Left colon (tissue), 2 donors: ENCODE measurements at places on chromosomes 7 and 10. TPM values are rescaled to one million over a fixed set of nuclear protein-coding genes. Genes with fewer than 3 reads are reported as not detected.

Gene SPDYE1
- total RNA-seq, result not detected

Gene TUBAL3
- 53.9 TPM for total RNA-seq

Gene LOXL4
- total RNA-seq, result 0.34 TPM

Gene TBC1D12
- 15.0 TPM for total RNA-seq

Gene H2BK1
- total RNA-seq, result not detected

Gene SPDYE16
- 0.12 TPM for total RNA-seq

Gene ITGB1
- total RNA-seq, result 331 TPM

Gene UTF1
- not detected for total RNA-seq

DNA sequence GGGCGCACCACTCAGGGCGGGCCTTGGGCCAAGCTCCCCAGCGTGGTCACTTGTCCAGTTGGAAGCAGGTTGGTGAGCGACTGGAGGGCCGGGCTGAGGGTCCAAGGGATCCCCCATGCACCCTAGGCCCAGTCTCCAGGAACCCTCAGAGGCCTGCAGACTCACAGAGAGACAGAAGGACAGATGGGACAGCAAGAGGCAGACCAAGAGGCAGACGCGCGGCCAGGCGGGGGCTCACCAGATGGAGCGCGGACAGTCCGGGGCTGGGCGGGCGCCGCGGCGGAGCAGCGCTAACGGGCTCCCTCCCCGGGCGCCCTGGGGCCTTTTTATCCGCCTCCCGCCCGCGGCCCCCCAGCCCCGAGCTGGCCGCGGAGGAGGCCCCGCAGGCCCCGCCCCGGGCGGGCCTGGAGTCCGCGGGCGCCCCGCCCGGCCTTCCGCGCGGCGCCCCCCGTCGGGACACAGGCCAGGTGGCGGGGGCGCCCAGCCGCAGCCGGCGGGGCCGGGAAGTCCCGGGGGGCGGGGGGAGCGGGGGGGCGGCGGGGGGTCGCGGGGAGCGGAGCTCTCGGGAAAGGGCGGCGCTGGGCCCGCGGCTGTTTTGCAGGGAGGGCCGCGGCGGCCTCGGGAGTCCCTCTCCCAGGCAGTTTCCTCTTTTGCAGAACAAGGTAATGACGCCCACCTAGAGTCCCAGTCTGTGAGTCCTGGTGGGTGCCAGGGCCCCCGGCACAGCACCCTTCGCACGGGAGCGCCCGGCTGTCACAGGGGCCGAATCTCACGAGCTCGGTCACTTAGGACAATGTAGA, at the start of gene LOXL4:
Gene LOXL4 (minus strand): TSS at position 301 of the 800 bp plus-strand sequence. CDS start 5,175 bp downstream, outside the sequence.
- DNase-seq, result no peak

DNA sequence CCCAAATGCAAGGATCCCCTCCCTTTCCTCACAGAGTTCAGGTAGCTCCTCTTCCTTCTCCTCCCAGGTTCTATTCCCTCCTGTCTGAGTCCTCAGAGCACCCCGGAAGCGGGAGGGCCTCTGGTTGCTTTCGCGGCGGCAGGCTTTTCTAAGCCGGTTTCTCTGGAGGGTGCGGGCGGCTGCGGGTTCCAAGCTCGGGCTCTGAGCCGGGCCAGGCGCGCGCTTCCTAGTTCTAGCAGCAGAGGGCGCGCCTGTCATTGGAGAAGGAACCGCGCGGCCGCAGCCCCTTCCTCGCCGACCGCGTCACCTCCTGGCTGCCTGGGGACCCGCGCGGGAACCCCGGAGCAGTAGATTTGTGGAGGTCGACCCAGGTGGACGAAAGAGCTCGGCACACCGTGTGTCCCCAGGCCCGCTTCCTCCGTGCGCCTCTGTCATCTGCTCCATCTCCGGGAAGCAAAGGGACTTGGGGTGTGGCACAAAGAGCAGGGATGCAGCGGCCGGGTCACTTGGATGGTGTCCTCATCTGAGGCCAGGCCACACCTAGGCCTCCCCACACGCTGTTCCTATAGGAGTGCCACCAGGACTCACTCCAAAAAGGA, 389.0 kb upstream of the PODXL start:
- peak; percentile 55 for DNase-seq

GRCh38 chr7:49483142-49483541, 290.3 kb upstream of the VWC2 start:
- peak; percentile 24 for DNase-seq

DNA sequence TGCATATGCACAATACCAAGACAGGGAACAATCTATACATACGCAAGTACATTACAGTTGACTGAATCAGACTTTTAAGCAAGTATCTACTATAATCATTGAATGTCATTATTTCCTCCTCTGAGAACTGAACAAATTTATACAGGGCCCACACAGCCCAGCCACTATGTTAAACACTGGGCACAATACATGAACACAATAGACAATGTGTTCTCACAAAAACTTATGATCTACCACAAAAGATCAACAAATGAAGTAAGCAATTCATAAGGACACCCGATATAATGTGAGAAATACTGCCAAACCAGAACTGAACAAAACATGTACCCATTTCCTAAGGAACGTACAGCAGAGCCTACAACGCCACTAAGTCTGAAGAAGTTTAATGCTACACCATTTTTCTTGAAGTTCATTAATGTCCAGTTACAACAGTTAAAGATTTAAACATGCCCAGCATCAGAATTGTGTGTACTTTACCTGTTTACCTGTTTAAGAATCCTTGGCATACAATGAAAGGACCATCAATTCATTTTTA, 31.5 kb downstream of the SHTN1 start:
- DNase-seq, result no peak

DNA sequence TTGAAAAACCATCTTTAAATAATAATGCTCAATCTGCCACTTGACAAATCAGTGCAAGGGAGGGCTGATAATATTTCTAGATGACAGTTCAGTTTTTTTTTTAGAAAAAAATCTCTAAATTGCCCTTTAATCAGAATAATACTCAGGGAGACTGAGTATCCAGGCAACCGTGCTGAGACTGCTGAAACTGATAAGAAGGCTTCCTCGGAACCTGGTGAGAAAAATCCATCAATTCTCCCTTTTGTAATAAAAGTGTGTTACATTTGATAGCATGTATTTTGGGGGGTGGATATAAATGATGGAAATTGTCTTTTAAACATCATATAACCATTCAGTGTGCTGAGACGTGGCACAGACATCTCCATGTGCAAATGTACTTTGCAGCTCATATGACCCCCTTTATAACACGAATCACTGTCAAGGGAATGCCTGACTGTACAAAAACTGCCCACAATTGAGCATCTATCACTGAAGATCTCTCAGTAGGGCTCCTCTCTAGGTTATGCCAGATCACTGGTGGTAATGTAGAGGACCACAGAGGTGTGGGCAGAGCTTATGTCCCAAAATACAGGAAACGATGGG, 491.1 kb upstream of the ADARB2 start:
- DNase-seq, result no peak

DNA sequence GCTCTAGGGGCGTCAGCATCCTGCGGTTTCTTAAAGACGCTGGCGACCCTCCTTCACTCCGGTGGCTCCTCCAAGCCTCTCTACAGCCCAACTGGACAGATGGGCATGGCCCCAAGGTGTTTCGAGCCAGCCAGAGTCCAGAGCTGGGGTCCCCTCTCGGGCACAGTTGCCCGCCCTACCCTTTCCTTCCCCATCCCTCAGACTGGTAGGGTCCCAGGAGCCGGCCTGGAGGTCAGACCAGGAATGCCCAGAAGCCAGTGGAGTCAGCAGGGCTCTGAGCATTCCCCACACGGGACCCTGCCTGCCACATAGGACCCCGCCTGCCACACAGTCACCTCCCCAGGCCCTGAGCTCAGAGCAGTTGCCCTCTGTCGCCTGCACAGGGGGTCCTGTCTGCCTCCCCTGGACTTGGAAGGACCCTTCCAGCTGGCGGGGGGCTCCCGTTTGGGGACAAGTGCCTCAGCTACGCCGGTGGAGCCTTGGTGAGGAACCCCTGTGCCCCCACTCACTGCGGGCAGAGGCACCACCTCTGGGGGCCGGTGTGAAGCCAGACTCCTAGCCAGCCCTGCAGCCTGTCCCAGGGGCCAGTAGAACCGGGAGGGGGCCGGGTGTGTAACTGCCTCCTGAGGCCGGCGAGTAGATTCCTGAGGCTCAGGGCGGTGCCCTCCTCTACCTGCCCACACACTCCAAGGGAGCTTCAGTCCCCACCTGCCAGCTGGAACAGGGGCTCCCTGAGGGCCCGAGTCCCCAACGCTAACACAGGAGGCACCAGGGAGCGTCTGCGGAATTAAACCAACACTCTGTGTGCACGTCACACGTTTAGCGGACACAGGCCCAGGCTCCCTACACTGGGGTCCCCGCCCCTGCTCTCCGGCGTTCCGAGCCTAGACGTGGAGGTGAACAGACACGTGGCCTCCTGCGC, 19.4 kb upstream of the PDGFA start:
- peak; percentile 68 for DNase-seq

- no peak for DNase-seq
These were observed 70.0 kb upstream of the ZMIZ2 start for GRCh38 chr7:44678471-44679179.

- DNase-seq, result no peak
These were observed 26.8 kb upstream of the C10orf53 start for GRCh38 chr10:49652421-49653272.

DNA sequence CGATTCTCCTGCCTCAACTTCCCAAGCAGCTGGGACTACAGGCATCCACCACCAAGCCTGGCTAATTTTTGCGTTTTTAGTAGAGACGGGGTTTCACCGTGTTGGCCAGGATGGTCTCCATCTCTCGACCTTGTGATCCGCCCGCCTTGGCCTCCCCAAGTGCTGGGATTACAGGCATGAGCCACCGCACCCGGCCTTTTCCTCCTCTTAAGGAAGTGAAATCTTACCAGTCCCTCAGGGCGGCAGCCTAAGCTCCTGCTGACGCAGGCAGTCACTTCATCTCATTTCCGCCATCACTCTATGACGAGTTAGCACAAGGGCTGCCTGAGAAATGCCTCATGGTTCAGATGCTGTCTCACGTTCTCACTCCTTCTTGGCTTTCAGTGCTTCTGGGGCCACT, 246.0 kb upstream of the SHH start:
- no peak for DNase-seq

- no peak for DNase-seq
These were observed 170.6 kb downstream of the PRKG1 start for GRCh38 chr10:51244748-51245490.

GRCh38 chr7:107967420-107967819, 35.5 kb downstream of the LAMB1 start:
- DNase-seq, result no peak

DNA sequence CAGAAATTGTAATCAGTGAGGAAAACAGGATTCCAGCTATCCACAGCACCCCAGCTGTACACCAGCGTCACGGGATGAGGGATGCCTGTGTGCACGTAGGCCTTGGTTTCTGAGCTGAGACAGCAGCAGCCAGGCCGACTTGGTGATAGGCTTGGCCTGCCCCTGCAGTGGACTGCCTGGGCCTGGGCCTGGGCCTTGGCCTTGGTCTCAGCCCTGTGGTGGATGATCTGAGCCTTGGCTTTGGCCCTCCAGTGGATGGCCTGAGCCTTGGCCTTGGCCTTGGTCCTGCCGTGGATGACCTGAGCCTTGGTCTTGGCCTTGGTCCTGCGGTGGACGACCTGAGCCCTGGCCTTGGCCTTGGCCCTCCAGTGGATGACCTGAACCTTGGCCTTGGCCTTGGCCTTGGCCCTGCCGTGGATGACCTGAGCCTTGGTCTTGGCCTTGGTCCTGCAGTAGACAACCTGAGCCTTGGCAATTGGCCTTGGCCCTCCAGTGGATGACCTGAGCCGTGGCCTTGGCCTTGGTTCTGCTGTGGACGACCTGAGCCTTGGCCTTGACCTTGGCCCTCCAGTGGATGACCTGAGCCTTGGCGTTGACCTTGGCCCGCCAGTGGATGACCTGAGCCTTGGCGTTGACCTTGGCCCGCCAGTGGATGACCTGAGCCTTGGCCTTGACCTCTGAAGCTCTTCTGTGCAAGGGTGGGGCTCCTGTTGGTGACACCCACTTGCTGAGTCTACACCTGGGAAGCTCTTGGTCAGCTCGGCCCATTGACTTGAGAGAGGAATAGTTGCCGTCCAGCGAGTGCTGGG, 93.8 kb downstream of the CUX1 start:
- DNase-seq, result no peak

DNA sequence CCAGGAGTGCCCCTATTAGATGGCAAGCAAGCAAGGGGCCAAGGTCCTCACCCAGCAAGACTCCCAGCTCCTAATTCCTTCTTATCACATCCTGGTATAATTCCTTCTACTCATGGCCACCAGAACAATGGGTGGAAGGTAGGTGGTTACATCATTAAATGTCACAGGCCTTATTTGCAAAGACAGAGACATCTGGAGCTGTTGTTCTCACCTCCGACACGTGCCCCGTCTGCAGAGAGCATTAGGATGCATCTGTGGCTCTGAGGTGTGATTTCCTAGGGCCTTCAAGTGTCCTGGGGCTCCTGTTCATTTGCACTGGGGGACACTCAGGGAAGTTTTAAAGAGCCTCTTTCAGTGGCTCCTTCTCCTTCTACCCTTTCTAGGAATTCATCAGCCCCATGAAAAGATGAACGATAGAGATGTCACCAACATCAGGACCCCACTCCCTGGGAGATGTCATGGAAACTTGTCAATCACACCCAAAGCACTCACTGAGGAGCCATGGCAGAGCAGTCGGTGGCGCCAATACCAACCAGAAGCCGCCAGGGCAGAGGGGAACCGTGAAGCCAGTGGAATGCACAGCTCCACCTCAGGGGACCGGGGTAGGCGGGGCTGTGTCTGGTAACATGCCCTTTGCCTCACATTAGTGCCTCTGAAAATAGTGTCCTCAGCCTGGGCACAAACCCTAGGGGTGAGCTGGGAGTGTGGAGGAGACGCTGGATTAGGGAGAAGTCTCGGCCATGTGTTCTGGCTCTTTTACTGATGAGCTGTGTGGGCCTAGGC, 2.9 kb upstream of the ATP6V0E2 start:
- no peak for DNase-seq

DNA sequence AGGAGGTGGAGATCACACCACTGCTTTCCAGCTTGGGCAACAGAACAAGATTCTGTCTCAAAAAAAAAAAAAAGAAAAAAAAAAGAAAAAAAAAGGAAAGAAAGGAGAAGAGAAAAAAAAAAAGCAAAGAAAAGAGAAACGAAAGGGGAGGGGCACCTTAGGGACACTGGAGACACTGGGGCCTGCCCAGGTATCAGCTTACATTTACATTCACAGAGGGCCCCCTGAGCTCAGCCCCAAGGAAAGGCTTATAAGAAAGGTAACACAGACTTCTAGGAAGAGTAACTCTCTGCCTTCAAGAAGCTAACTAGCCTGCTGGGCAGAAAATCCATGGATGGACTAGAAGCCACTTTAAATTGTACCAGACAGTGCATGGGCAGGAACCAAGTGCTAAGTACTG, 108.8 kb downstream of the NPY start:
- no peak for DNase-seq

GRCh38 chr7:51021906-51022570, 239.3 kb upstream of the GRB10 start:
- no peak for DNase-seq

- no peak for DNase-seq
These were observed 168.5 kb downstream of the CFTR start for GRCh38 chr7:117648203-117648866.

DNA sequence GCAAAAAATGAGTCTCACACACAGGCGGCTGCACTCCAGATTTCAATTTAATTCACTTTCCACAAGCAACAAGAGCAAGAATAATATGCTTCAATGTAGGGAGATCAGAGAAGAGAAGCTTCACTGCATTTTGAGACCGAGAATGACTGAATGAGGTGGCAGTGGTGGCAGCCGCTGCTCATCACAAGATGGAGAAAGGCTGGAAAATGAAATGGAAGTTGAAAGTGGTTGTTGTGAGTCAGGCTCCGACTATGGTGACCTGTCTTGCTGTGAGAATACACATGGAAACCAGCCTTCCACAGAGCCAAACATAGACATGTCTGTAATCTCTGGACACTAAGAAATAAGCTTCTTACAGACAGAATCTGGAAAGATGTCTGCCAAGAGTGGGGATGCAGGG, 499.6 kb upstream of the LRRN3 start:
- no peak for DNase-seq

- DNase-seq, result no peak
These were observed 741.4 kb upstream of the POT1 start for GRCh38 chr7:125670926-125671572.
